Testis (tissue), 5 donors: ENCODE measurements at places on chromosomes 7 and 10. TPM values are rescaled to one million over a fixed set of nuclear protein-coding genes. Genes with fewer than 3 reads are reported as not detected.

DNA sequence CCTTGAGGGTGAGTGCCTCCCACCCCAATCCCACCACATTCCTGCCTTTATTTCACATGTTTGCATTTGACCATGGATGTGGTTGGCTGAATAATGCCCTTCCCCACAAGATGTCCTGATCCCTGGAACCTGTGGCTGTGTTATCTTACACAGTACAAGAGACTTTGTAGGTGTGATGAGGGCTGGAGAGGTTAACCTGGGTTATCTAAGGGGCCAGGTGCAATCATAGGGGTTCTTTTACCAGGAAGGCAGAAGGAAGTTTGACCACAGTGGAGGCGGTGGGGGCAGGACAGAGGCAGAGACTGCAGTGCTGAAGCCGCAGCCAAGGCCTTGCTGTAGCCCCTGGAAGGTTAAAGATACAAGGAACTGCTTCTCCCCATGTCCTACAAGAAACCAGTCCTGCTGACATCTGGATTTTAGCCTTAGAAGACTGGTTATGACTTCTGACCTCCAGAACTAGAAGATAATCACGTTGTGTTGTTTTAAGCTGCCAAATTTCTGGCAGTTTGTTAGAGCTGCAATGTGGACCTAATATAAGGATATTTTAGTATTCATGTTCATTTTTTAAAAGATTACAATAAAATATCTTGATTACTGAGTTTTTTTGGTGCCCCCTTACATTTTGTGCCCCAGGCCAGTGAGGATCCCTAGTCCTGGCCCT is 136.6 kb downstream of the ARHGAP22 start:
- no peaks in the 10 kb centered on the region for H3K27me3 ChIP-seq
- peaks cover 37% of the 10 kb centered on the region for H3K4me1 ChIP-seq

DNA sequence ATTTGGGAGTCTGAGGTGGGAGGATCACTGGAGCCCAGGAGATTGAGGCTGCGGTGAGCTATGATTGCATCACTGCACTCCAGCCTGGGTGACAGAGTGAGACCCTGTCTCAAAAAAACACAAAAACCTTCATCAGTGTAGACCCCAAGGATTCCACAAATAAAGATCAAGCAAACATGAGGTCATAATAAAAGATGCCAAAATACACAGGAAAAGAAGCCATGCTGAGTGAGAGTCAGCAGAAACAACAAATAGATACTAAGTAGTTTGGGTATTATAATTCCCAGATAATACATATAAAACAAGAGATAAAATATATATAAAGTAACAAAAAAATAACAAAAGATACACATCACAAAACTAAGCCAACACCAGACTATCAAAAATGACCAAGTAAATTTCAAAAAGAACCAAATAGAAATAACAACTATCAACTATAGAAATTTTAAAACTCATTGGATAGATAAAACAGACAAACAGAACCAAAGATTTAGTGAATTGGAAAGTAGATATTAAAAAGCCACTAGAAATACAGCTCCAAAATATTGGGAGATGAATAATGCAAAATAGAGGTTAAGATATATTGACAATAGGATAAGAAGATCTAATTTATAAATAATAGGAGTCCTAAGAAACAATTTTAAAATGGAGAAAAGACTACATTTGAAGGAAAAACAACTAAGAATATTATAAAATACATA is 48.9 kb upstream of the FHIP2A start:
- H3K27me3 ChIP-seq, result no peaks in the 10 kb centered on the region
- no peak overlapping the region for H3K4me3 ChIP-seq
- no peak for DNase-seq
- no peaks in the 10 kb centered on the region for H3K36me3 ChIP-seq
- no peak overlapping the region for H3K27ac ChIP-seq
- peaks cover 3% of the 10 kb centered on the region for H3K4me1 ChIP-seq

GRCh38 chr7:20858951-20859350 is 72.3 kb upstream of the SP8 start:
- DNase-seq, result no peak
- no peak overlapping the region for H3K4me3 ChIP-seq
- no peaks in the 10 kb centered on the region for H3K4me1 ChIP-seq
- H3K36me3 ChIP-seq, result no peaks in the 10 kb centered on the region
- no peak overlapping the region for H3K27ac ChIP-seq

- no peaks in the 10 kb centered on the region for H3K36me3 ChIP-seq
- no peaks in the 10 kb centered on the region for H3K4me1 ChIP-seq
- DNase-seq, result no peak
Measured at GRCh38 chr7:50415844-50416364, 34.2 kb downstream of the FIGNL1 start.

- H3K4me1 ChIP-seq, result peaks cover 27% of the 10 kb centered on the region
- DNase-seq, result no peak
- no peaks in the 10 kb centered on the region for H3K27me3 ChIP-seq
- H3K36me3 ChIP-seq, result no peaks in the 10 kb centered on the region
Measured at GRCh38 chr10:35353805-35354204, 17.5 kb downstream of the CCNY start.

DNA sequence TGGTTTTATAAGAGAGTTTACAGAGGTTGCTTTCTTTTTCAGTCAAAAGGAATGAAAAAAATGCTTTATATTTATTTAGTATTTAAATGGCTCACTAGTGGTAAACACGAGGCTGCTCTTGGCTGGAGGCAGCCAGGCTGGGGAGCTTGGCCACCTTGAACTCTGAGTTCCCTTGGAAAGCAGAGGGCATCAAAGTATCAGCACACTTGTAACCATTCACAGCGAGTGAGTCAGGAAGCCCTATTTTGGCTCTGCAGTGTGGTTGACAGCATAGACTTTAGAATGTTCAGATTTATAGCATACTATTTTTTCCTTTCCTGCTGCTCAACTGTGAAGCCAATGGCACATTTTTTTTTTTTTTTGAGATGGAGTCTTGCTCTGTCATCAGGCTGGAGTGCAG is 51.6 kb downstream of the CYCS start:
- H3K4me1 ChIP-seq, result no peaks in the 10 kb centered on the region
- no peak overlapping the region for H3K27ac ChIP-seq
- H3K4me3 ChIP-seq, result no peak overlapping the region
- H3K27me3 ChIP-seq, result no peaks in the 10 kb centered on the region
- no peaks in the 10 kb centered on the region for H3K36me3 ChIP-seq

DNA sequence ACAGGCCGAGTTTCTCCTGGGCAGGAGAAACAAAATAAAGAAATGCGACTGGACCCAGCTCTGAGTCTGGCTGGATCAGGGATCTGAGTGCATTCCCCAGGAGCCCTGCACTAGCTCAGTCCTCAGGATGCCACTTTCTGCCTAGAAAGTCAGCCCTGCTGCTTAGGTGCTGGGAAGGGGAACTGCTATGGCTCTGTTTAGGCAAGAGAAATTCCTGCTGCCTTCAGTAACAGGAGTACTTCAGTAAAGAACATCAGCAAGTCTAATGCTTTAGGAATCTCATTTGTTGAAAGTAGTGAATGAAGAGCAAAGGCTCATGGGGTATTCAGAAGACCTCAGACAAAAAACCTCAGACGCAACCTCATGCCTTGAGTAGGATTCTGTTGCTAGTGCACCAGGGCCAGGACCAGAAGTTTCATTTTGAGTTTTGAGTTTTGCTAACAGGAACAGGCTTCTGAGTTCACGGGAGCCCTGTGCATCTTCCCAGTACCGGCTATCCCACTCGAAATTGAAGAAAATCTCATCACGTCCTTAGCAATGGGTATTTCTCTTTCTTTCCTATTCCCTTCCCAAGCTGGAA is 170.8 kb upstream of the CDCA7L start:
- H3K27ac ChIP-seq, result no peak overlapping the region
- H3K36me3 ChIP-seq, result no peaks in the 10 kb centered on the region
- H3K4me3 ChIP-seq, result no peak overlapping the region
- H3K27me3 ChIP-seq, result no peaks in the 10 kb centered on the region
- no peak for DNase-seq

GRCh38 chr7:151060416-151061212 is 1.2 kb downstream of the SLC4A2 start:
- peak; percentile 71 for DNase-seq
- peaks cover 45% of the 10 kb centered on the region for H3K4me1 ChIP-seq
- H3K27me3 ChIP-seq, result no peaks in the 10 kb centered on the region
- H3K36me3 ChIP-seq, result no peaks in the 10 kb centered on the region

DNA sequence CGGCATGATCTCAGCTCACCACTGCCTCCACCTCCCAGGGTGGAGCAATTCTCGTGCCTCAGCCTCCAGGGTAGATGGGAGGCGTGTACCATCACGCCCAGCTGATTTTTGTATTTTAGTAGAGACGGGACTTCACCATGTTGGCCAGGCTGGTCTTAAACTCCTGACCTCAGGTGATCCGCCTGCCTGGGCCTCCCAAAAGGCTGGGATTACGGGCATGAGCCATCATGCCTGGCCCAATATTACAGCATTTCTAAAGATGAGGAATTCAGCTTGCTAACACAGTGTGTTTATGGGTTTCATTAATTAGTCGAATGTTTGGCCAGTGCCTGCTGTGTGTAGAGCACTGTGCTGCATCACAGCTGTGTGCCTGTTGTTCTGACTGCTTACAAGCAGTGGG is 3.7 kb downstream of the WDR37 start:
- no peaks in the 10 kb centered on the region for H3K4me1 ChIP-seq
- H3K4me3 ChIP-seq, result no peak overlapping the region
- H3K27me3 ChIP-seq, result no peaks in the 10 kb centered on the region
- H3K27ac ChIP-seq, result no peak overlapping the region
- H3K36me3 ChIP-seq, result no peaks in the 10 kb centered on the region

GRCh38 chr10:124547647-124548168 is 86.1 kb downstream of the LHPP start:
- H3K36me3 ChIP-seq, result no peaks in the 10 kb centered on the region
- no peaks in the 10 kb centered on the region for H3K27me3 ChIP-seq
- H3K27ac ChIP-seq, result no peak overlapping the region
- no peak for DNase-seq
- H3K4me1 ChIP-seq, result peaks cover 6% of the 10 kb centered on the region
- no peak overlapping the region for H3K4me3 ChIP-seq

GRCh38 chr7:28348636-28349035 is 63.7 kb upstream of the CREB5 start:
- H3K27me3 ChIP-seq, result no peaks in the 10 kb centered on the region
- H3K36me3 ChIP-seq, result no peaks in the 10 kb centered on the region
- H3K4me3 ChIP-seq, result no peak overlapping the region
- DNase-seq, result no peak
- H3K4me1 ChIP-seq, result no peaks in the 10 kb centered on the region

- H3K27me3 ChIP-seq, result no peaks in the 10 kb centered on the region
- H3K4me3 ChIP-seq, result no peak overlapping the region
- no peak for DNase-seq
Measured at GRCh38 chr7:24201226-24201625, 82.8 kb upstream of the NPY start.

DNA sequence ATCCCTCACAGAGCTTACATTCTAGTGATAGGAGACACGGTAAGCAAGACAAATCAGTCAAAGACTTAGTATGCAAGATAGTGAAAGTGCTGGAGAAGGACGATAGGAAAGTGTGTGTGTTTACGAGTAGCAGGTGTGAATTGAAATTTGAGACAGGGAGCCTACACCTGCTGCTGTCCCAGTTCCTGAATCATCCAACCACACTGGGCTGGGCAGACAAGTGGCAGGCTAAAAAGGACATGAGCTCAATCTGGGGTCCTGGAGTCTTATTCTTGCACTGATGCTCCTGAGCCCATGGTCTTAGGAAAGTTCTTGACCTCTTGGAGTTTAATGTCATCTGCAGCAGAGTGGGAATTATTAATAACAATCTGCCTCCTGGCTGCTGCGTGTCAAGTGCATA is 16.2 kb downstream of the RBP3 start:
- H3K4me3 ChIP-seq, result no peak overlapping the region
- DNase-seq, result no peak
- no peaks in the 10 kb centered on the region for H3K36me3 ChIP-seq
- no peaks in the 10 kb centered on the region for H3K27me3 ChIP-seq
- no peaks in the 10 kb centered on the region for H3K4me1 ChIP-seq

GRCh38 chr7:108605559-108606201 is 36.0 kb downstream of the DNAJB9 start:
- no peaks in the 10 kb centered on the region for H3K27me3 ChIP-seq
- no peaks in the 10 kb centered on the region for H3K4me1 ChIP-seq
- H3K4me3 ChIP-seq, result no peak overlapping the region
- DNase-seq, result no peak

- no peaks in the 10 kb centered on the region for H3K4me1 ChIP-seq
- no peak overlapping the region for H3K4me3 ChIP-seq
- H3K36me3 ChIP-seq, result no peaks in the 10 kb centered on the region
- DNase-seq, result no peak
- H3K27ac ChIP-seq, result no peak overlapping the region
Measured at GRCh38 chr7:37698276-37698675, 14.7 kb downstream of the GPR141 start.

- H3K27me3 ChIP-seq, result no peaks in the 10 kb centered on the region
- H3K36me3 ChIP-seq, result no peaks in the 10 kb centered on the region
- H3K27ac ChIP-seq, result no peak overlapping the region
- H3K4me1 ChIP-seq, result no peaks in the 10 kb centered on the region
- H3K4me3 ChIP-seq, result no peak overlapping the region
Measured at GRCh38 chr7:125030756-125031387, 101.2 kb upstream of the POT1 start.

GRCh38 chr7:82676777-82677463 is 233.3 kb upstream of the CACNA2D1 start:
- DNase-seq, result no peak
- no peaks in the 10 kb centered on the region for H3K36me3 ChIP-seq
- no peak overlapping the region for H3K27ac ChIP-seq
- no peaks in the 10 kb centered on the region for H3K27me3 ChIP-seq
- no peaks in the 10 kb centered on the region for H3K4me1 ChIP-seq
- H3K4me3 ChIP-seq, result no peak overlapping the region

DNA sequence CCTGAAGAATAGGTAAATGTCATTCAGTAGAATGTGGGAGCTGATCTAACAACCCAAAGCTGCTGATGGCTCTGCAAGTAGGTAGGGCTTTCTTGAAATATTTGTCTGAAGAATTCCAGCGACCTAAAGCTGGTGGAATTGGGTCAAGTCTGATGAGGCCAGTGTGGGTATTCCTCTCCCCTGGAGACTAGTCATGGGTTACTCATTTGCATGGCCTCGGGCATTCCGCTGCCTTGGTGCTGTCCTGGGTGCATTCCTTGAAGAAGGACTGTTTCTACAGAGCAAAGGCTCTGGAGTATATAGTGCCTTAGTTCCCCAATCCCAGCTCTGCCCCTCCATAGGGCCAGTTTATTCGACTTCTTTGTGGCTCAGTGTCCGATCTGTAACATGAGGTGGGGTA is 19.2 kb downstream of the PDK4 start:
- H3K27ac ChIP-seq, result no peak overlapping the region
- no peak overlapping the region for H3K4me3 ChIP-seq
- no peaks in the 10 kb centered on the region for H3K27me3 ChIP-seq
- no peaks in the 10 kb centered on the region for H3K36me3 ChIP-seq
- no peaks in the 10 kb centered on the region for H3K4me1 ChIP-seq

DNAJB12 gene
- 50.3 TPM for total RNA-seq

GRID2IP gene
- 1.9 TPM for total RNA-seq

RAMP3 gene
- total RNA-seq, result 17.0 TPM

C7orf33 gene
- total RNA-seq, result 0.24 TPM

TRPV6 gene
- 4.5 TPM for total RNA-seq

RTKN2 gene
- 7.5 TPM for total RNA-seq

CTAGE4 gene
- total RNA-seq, result 7.5 TPM

NANOS1 gene
- total RNA-seq, result 2.5 TPM

HYAL4 gene
- total RNA-seq, result 6.8 TPM

CC2D2B gene
- total RNA-seq, result 15.4 TPM

CALHM1 gene
- 0.50 TPM for total RNA-seq

RPP38 gene
- 41.4 TPM for total RNA-seq

OR2A1 gene
- total RNA-seq, result not detected
